Urinary bladder (tissue), 4 donors: ENCODE measurements at places on chromosomes 7 and 10. TPM values are rescaled to one million over a fixed set of nuclear protein-coding genes. Genes with fewer than 3 reads are reported as not detected.

The SLC26A4 gene
- total RNA-seq, result 1.1 TPM

- no peak for DNase-seq
Measured at GRCh38 chr10:13346283-13347042, 1.6 kb downstream of the SEPHS1 start.

The GRID2IP gene
- total RNA-seq, result 0.32 TPM

DNA sequence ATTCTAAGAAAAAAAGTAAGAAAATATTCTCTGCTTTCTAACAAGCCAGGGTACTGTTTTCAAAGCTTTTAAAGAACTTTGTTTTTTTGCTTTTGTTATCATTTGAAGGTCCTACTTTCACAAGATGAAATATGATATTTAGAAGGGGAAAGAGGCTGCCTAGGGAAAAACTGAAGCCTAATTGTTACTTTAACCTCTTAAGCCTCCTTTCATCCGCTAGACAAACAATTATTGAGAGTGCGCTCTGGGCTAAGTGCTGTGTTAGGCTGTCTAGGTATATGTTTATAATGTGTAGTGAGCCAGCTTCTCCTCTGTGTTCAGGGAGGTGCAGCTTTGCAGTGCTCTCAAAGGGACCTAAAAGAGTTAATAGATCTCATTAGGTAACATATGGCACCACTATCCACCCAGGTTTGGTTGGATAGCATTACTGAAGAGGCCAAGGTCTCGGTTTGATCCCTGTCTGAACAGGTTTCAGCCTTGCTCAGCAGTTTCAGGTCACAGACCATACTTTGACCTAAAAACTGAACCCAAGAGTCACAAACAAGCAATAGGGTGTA is 17.9 kb downstream of the PDK4 start:
- DNase-seq, result no peak

DNA sequence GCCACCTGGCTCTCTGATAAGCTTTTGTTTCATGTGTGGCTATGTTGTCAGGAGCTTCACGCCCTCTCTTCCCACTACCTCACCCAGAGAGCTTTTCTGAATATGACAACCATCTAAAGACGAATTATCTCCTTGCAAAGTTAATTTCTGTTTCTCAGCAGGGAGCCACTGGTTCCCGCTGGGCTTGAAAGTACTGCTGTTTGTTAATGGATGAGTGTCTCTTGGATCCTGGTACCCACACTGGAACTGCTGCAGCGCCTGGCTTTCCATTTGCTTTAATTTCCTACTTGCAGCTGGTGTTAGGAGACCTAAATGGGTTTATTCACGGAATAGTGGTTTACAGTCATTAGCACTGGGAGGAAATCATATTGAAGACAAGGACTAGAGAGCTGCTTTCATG is 267.9 kb upstream of the LRGUK start:
- DNase-seq, result no peak

GRCh38 chr10:69056536-69057260 is 31.2 kb upstream of the SRGN start:
- no peak for DNase-seq

DNA sequence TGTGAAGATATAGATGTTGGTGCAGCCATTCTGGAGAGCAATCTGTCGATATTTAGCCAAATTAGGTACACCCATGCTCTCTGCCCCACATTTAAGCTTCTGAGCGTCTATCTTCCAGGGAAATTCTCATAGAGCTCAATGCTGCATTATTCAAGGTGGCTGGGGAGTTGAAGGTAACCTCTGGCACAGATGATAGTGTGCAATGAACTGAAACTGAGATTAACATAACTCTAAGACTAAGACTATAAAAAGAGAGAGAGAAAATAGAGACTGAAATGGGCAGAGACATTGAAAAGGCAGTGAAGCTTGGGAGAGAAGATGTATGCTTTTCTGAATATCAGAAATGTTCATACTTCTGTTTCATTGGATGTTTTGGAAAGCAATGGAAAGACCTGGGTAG is 1197.0 kb upstream of the AUTS2 start:
- no peak for DNase-seq

GRCh38 chr7:5701085-5701914 is 80.2 kb downstream of the RNF216 start:
- DNase-seq, result no peak

The BTBD16 gene
- total RNA-seq, result 2.6 TPM

GRCh38 chr10:133401500-133401899 is 7.5 kb downstream of the MTG1 start:
- no peak for DNase-seq

The EN2 gene
- not detected for total RNA-seq

DNA sequence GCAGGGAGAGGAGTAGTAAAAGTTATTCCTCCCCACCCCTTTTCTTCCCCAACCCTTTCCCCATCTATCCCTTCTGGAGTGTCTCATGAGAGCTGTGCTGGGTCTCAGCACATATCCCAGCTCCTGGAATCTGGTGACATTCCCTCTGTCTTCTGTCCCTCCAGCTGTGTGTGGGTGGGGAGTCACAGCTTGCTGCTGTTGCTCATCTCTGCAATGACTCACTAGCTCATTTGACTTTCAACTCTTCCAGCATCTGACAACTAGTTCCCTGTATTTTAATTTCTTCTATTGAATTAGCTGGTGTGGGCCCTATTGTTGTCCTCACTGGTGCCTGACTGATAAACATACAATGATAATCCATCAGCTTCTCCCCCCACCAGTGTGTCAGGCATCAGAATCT is 198.9 kb upstream of the AUTS2 start:
- DNase-seq, result no peak

DNA sequence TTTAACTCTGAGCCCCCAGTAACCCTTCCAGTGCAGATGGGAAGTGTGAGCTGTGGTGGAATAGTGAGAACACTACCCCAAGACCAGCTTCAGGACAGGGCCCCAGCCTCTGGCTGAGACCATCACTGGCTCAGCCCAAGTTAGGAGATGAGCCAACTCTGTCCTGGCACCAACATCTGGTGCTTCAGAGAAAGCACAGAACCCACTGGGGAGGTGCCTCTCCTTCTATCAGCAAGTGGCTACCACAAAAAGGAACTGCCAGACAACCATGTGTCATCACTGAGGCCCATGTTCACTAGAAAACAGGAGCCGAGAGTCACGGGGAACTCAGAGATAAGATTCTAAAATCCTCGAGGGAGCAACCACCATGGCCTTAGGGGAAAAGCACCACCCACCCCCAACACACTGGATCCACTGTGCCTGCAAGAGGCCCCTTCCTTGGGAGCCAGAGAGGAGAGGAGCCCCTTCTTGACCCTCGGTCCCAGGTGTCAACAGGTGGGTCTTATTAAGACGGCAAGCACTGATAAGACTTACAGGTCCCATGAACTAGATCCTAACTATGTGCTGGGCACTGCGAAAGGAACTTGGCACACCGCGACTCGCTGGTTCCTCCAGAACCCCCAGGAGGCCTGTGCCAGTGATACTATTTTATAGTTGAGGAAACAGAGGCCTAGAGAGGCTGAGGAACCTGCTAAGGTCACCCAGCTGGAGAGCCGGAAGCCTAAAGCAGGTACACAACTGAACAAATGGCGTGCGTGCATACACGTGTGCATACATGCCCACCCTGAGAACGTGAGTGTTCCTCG is 102.7 kb downstream of the FAM53B start:
- no peak for DNase-seq

- no peak for DNase-seq
Measured at GRCh38 chr10:126170776-126171175, 217.5 kb downstream of the ADAM12 start.

The PRKAR2B gene
- 60.1 TPM for total RNA-seq

DNA sequence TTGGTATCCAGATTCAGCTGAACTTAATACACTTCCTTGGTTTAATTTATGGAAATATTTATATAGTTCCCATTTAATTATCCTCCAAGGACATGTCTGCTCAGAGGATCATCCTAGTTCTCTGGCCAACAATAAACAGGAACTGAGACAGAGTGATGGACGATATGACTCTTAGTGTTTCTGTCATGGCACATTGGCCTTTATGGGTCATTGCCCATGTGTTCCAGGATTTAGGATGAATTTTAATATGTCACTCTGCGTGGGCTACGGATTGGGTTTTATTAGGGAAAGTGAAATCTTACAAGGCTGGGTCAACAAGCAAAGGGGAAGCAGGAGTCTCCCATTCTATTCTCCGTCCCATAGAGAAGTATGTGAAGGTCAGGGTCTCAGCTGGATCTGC is 18.8 kb upstream of the TNPO3 start:
- DNase-seq, result no peak

- no peak for DNase-seq
Measured at GRCh38 chr10:104831272-104831671, 190.2 kb downstream of the SORCS3 start.

DNA sequence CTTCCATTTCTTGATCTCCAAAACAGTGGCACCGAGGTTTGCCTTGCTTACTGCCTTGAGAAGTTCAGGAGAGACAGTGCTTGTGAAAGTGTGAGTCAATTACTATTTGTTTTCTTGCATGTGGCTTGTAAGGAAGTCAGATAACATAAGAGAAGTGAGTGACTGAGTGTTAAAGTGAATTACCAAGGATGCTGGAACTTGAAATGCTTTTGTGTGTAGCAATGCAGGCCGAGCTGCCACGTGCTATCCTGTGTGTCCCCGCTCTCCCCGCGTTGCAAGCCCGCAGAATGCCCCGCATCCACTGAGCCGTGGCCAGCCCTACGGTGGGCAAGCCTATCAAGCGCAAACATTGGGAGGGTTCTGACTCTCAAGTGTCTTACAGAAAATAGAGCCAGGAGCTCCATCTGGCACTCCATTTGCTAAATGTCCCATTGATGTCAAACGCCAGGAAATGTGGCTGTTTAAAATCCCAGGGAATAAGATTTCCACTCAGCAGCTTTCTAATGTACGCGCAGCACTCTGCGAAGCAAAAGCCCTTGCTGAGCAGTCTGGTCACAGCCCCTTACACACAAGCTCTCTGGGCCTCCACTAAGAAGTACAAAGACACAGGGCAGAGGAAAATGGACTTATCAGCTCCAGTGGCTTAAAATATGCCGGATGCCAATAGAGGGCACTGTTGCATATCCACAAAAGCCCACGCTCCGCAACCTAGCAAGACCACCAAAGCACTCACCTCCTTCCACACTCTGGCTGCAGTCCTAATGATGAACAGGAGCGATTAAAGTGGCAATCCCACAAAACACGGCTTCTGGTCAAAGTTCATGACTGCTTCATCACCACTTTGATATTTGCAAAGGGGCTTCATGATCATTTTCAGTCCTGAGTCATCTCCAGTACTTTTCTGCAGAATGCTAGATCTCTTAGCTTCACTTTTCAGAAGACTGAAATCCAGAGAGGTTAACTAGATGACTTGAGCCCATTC is 158.0 kb upstream of the ITGB1 start:
- no peak for DNase-seq

- no peak for DNase-seq
Measured at GRCh38 chr10:26939290-26939961, 78.7 kb upstream of the ABI1 start.
